Stimulated activated CD8-positive, alpha-beta memory T cell treated with anti-CD3 and anti-CD28 coated beads, Interleukin-4, amount 100 ng/mL, for 24 hours (primary cell): ENCODE measurements at places on chromosomes 11 and 22.

DNA sequence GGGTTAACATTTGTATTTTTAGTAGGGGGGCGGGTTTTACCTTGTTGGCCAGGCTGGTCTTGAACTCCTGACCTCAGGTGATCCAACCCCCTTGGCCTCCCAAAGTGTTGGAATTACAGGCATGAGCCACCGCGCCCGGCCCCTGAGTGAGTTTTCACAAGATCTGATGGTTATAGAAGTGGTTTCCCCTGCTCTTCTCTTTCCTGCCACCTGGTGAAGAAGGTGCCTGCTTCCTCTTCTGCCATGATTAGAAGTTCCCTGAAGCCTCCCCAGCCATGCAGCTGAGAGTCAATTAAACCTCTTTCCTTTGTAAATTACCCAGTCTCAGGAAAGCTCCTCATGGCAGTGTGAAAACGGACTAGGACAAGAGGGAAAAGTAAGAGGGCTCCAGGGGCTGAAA, 259.1 kb upstream of the PLET1 start:
- DNase-seq: no peak

- DNase-seq: no peak
These were observed 7.4 kb upstream of the CCDC34 start for GRCh38 chr11:27370374-27370773.

DNA sequence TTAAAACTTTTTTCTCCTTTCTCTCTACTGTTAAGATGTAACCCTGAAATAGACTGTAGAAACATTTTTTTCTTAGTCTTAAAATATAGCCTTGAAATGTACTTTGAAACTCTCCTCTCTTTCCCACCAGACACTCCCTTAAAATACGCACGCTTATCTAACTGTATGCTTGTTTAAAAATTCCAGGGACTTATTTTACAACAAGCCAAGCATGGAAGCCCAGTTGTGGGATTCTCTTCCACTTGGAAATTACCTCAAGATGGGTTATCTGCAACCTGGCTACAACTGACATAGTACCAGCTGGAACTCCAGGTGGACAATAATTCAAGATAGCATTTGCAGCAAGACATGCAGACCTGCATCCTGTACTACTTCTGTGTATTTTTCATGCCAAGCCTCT, 12.1 kb upstream of the CHORDC1 start:
- no peak for DNase-seq

GRCh38 chr22:38315823-38316363, 1.3 kb downstream of the CSNK1E start:
- DNase-seq: no peak

GRCh38 chr22:21977814-21978213, 4.8 kb downstream of the TOP3B start:
- DNase-seq: no peak

DNA sequence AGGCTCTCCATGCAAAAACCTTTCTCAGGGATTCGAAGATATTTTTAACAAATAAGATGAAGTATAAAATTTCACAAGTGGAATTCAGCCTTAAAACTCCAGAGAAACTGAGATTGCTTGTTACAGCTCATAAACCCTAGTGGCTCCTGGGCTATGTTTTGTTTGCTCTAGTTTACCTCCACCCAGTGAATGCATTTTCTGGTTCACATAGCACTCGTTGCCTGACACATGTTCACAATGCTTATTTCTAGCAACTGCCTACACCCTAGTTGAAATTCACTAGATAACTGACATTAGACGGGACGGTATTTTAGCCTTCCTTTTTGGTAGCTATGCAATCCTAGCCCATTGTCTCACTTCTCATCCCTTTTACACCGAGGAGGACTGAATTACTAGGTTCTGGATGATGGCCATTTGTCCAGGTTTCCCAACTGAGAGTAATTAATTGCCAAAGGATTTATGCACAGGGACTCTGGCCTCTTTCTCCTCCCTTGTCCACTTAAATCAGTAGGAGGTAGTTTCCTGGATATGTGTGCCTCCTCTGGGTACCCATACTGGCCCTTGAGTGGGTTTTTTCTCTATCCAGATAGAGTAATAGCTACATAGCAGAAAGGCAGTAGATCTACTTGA, 951.6 kb downstream of the DLG2 start:
- no peak for DNase-seq

DNA sequence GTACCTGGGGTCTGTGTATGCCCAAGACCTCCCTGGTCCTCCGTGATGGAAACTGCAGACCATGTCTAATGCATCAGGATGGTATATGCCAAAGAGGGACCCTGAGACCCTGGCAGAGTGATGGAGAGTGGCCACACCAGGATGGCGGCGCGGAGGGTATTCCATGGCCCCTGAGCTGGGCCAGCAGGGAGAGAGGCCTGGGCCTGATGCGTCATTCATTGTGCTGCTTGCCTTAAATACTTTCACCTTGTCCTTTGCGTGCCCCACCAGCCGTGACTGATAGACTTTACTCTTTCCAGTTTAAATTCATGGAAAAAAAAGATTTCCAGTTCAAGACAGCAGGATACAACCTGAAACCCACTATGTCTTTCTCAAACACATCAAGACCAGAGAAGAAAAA, 5.6 kb upstream of the NDUFV1 start:
- no peak for DNase-seq

DNA sequence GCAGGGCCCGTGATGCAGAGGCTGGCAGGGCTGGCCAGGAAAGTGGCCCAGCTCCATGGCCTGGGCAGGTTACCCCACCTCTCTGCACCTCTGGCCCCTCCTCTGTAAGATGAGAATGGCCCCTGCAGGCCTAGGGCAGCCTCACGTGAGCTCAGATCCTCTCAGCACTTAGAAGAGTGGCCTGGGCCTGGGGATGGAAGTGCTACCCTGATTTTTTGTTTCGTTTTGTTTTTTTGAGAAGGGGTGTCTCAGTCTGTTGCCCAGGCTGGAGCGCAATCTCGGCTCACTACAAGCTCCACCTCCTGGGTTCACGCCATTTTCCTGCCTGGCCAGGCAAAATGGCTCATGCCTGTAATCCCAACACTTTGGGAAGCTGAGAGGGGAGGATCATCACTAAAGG, 982 bp downstream of the APOBEC3H start:
- no peak for DNase-seq

DNA sequence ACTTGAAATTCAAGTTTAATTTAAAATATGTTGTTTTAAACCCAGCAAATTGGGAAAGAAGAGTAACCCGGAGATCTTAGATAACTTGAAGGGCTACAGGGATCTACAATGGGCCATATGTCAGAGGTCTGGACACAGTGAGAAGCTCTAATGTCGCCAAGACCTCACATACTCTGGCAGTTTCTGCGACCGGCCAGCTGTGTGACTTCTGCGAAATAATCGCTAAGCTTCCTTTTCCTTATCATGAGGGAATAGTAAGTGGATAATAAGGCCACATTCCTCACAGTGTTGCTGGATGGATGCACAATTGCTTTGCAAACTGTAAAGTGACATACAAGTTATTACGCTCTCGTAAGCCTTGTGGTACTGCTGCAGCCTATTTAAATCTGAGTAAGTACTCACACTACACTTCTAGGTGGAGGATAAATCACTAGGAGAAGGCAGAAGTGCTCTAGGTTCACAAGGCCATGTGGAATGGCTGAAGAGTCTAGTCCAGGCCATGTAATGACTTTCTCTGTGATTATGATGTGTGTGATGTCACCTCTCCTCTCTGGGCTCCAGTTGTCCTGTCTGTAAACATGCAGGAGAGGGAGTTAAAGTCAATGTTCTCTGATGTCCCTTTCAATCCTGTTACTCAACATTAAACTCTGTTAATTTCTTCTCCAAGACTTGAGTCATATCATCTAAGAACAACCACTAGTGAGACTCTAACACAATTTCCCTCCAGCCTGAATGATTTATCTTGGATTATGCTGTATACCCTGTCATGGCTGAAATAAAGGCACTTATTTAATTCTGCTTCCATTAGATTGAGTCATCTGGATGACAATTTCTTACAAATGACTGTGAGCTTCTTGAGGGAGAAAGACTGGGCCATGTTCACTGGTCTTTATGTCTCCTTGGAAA, 192.6 kb upstream of the NARS2 start:
- DNase-seq: no peak

DNA sequence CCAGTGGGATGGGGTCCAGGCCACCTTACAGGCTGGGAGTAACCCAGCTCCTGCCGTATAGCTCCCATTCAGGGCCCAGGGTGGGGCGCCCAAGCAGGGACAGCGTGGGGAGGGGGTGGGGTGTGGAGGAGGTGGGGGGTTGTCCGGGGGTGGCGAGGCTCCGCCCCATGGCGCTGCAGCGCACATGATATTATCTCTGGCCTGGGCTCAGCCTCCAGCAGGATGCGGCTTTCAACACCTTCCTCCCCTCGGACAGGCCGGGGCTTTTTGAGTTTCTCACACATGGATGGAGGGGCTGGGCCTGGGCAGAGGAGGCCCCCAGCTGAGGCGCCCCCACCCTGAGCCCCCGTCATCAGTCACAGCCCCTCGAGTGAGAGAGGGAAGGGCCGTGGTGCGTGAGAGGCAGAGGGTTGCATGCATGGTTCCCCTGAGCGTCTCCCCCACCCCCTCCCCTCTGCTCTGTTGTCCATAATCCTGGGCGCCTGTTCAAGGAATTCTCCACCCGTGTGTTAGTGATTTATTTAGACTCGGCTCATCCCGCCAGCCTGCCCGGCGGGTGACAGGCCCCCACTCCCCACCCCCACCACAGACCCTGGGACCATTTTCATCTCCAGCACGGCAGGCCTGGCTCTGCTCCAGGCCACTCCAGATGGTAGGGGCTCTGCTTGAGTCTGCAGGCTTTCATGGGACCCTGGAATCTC, 44.9 kb downstream of the WNT11 start:
- no peak for DNase-seq

DNA sequence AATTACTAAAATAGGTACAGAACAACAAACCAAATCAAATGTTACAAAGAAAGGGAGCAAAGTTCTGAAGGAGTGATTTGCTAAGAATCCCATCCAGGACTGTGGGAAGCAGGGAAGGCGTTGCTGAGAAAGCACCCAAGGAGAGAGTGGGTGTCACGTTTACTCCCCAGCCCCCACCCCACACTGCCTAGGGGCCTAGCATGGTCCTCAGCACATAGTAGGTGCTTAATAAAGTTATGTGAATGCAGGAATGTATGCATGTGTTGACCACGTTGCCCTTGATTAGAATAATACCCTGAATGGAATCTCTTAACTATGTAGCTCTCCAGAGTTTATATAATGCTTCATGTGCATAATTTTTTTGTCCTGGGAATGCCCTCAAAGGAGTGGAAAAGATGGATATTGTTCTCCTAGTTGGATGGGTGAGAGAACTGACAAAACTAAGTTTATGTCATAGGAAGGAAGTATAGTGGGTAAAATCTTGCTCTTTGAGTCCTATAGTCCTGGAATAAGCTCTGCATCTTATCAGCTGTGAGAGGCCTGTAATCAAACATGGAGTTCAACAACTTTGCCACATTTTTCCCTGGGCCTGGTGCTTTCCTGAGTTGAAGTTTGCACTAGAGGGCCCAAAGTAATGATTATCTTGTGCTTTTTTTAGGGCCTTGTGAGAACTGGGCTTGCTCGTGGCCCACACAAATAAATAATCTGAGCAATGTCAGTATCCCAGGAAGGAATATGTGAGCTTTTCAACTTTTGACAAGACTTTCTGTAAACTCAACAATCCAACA, 53.8 kb upstream of the LMO2 start:
- no peak for DNase-seq

DNA sequence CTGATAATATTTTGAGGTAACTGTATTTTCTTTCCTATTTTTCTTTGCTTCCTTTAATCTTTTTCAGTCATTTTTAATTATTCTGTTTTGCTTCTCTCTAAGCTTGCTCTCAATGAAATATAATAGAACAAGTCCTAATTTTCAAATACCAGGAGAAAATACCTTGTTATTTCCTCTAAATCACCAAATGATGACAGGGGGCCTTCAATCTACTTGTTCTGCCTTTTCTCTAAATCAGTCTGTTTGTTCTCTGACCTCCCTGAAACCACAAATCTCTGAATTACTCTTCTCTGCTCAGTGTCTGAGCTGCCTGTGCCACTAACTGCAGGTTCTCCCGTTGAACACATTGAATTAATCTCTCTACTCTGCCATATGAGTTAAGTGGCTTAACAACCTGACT, 286.2 kb downstream of the C11orf87 start:
- no peak for DNase-seq

DNA sequence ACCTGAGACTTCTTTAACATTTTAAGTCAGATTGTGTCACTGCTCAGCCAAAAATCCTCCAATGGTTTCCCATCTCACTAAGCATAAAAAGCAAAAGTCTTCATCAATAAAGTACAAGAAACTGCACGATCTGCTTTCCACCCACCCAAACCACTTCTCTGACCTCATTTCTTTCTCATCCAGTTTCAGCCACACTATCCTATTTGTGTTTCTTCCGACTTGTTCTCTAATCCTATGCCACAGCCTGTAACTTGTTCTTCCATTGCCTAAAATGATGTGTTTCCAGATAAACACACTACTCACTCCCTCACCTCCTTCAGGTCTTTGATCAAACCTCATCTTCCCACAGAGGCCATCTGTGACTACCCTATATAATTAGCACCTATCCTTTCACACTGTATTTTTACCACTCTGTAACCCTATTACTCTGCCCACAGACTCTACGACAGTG, 28.4 kb downstream of the ARHGAP32 start:
- DNase-seq: no peak

DNA sequence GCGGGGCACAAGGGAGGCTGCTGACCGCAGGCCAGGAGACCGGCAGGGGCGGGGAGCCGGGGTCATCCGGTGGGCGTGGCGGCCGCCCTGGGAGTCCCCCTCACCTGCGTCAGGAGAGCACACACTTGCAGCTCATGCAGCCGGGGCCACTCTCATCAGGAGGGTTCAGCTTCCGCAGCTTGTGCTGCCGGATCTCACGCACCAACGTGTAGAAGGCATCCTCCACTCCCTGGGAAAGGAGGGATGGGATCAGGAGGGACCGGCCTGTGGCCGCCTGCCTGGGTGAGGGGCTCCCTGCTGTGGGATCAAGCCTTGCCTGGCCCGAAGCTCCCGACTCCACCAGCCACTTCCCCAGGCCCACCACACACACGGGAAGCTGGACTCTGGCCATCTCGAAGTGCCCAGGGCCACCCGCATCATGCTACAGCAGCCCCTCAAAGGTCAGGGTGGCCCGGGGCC, 2.8 kb downstream of the HRAS start:
- no peak for DNase-seq

DNA sequence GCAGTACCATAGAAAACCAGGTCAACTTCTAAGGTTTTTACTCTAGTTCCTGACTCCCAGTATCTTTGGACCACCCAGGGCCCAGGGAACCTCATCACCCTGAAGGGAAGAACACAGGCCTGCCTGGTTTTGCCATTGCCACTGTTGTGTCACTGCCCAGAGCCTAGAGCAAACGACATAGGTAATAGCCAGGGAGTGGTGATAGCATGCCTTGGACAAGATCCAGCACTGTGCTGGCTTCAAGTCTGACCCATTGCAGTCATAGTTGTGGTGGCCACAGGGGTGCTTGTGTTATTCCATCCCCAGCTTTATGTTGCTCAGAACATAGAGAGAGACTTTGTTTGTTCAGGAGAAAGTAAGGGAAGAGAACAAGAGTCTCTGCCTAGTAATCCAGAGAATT, 2310.2 kb downstream of the LRRC4C start:
- no peak for DNase-seq

GRCh38 chr11:10942620-10943019, 84.8 kb upstream of the ZBED5 start:
- no peak for DNase-seq
